ENCODE measurements at places on chromosomes 2 and 18.
A peak's percentile ranks its signal among the peaks of the same experiment; 100 is the strongest.

DNA sequence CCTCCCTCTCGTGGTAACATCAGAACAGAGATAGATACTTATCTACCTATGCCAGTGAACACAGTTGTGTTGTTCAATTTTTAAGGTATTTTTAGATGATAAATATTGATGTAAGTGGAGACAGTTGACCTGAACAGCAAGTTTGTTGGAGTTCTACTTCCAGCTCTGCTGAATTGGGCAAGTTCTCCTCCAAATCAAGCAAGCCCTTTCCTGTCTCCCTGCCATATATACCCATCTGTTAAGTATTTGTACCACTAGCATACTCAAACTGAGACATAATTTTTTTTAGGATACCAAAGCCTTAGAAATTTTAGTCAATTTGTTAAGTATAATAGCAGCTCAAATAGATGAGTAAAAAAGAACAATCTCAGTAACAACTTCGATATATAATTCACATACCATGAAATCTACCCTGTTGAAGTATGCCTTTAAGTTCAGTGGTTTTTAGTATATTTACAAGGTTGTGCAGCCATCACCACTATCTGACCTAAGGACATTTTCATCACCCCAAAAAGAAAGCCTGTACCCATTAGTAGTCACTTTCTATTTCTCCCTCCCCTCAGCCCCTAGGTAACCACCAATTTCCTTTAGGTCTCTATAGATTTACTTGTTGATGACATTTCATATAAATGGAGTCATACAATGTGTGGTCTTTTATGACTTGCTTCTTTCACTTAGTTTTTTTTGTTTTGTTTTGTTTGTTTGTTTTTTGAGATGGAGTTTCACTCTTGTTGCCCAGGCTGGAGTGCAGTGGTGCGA, 61.8 kb downstream of the COX7A2L start:
- DNase-seq: no peak

DNA sequence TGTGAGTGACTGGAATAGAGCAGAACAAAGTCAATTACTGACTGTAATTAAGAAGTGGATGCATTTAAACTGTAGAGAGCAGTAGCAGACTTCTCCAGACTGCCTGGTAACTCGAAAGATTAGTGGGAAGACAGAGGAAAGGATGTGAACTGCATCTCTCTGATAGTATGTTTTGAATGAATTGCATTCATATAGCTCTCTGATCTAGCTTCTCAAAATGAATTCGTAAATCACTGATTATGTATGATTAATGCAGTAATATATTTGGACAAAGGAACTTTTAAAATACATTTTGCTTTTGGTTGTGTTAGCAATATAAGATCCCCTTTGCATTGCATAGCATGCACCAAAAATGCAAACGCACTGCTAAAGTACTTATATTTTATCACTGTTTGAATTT, 304.0 kb downstream of the ARHGAP15 start:
- DNase-seq: no peak

- DNase-seq: peak; percentile 65
Measured at GRCh38 chr2:219060821-219061791, at the start of gene IHH. Gene IHH (minus strand): TSS chr2:219060921. CDS start chr2:219060467, 454 bp downstream.

- no peak for DNase-seq
Measured at GRCh38 chr2:188678882-188679281, 295.3 kb upstream of the COL3A1 start.

DNA sequence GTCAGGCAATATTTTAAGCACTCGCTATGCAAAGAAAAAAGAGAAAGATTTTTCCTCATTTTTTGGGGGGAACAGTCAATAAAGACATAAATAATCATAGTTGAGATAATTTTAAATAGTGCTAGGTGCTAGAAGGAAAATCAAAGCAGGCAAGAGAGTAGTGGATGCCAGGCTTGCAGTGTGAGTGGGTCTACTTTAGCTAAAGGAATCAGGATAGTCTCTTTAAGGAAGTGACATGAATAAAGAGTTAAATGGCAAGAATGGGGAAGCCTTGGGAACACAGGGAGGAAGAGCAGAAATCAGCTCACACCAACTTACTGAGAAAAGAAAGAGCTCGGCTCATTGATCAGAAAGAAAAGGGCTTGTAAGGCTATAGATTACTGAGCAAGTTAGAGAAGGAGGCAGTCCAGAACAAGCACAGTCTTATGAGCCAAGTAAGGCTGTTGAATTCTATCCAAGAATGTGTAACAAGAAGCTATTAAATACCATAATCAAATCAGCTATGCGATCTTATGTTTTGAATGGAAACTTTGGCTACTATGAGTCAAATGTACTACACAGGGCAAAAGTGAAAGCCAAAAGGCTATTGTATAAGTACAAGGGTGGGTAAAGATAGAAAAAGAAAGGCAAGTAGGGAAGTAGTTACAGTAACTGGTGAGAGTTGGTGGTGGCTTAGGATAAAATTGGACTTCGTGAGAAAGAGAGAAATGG, 833.8 kb upstream of the PIK3C3 start:
- no peak for DNase-seq
